ENCODE measurements at places on chromosomes 13 and 19.

DNA sequence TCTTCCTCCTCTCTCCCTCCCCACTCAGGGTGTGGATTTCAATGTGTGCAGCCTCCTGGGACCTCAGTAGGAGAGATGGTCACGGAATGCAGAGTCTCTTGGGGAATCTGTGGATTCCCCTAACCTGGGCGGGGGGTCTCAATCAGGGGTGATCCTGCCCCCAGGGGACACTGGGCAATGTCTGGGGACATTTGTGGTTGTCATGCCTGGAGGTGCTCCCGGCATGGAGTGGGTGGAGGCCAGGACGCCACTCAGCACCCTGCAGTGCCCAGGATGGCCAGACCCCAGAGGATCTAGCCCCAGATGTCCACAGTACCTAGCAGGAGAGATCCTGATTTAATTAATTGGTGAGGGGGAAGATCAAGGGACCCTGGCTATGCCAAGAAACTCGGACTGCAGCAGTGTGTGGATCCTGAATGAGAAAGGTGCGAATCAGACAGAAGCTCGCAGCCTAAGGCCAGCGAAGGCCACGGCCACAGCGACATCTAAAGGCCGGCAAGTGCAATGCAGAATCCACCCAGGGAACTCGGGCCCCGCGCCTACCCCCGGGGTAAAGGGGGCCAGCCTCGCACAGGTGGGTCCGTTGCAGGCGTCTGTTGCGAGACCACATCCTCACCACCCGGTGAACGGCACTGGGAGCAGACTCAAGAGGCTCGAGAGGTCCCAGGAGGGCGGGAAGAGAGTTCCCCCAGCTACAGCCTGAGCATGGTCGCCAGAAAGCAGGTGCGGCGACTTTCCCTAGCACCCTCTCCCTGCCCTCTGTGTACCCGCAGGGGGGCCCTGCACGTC is 88.8 kb downstream of the GNG7 start:
- DNase-seq = peak; percentile 54

GRCh38 chr13:33524086-33524485 is 238.5 kb upstream of the STARD13 start:
- no peak for DNase-seq

DNA sequence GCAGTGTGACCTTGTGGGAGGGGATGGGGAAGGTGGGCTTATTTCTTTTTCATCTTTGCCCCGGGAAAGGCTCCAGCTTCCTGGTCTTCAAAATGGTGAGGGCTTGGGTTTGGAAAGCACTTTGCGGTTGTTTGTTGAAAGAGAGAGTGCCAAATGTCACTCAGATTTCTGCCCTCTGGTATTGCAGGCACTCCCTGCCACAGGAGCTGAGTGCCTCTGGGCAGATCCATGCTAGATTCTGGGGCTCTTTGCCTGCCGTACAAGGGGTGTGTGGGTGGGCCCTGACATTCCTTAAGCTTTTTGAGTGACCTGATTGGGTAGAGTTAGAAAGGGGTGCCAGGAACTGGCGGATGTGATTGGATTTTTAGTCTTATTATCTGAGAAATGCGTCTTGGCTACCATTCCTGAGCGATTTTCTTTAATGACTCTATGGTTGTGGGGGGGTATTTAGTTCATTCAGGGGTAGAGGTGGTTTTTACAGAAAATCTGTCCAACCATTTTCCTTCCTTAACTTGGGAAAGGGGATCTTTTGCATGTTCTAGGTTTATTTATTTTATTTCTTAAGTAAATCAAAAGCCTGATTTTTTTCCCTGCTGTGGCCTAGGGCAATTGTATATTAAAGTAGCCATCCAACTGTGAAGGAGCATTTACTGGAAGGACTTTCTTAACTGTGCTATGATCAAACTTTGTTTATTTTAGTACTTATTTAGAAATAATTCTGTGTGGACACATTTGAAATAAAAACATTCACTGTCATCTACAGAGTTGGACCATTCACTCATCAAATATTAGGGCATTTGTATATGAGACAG is 3.2 kb downstream of the ARHGAP35 start:
- no peak for DNase-seq

- no peak for DNase-seq
These were observed 313.4 kb upstream of the TMTC4 start for GRCh38 chr13:100987948-100988347.

DNA sequence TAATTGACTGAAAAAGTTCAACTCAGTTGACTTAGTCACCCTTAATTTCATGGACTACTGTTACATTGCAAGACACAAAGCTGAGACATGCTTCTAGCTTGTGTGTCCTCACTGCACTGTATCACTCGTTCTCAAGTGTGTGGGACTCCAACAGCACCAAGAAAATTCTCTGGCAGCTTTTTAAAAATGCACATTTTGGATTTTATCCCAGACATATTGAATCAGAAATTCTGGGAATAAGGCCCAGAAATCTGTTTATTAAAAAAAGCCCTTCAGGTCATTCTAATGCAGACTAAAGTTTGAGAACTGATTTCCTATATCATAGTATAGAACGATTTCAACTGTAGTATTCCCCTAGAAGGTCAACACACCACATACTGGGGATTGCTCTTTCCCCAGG is 1485.3 kb downstream of the PCDH9 start:
- DNase-seq = no peak

- no peak for DNase-seq
These were observed 227.6 kb upstream of the UBL3 start for GRCh38 chr13:30078059-30078458.

DNA sequence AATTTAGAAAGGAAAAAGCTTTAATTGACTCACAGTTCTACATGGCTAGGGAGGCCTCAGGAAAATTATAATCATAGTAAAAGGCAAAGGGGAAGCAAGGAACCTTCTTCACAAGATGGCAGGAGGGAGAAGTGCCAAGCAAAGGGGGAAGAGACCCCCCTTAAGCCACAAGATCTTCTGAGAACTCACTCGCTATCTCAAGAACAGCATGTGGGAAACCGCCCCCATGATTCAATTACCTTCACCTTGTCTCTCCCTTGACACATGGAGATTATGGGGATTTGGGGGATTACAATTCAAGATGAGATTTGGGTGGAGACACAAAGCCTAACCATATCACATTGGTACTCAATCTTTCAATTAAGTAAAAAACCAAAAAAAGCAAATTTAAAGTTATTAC is 1778.7 kb upstream of the MIR17HG start:
- no peak for DNase-seq

GRCh38 chr13:95643571-95643935 is 953 bp downstream of the DZIP1 start:
- no peak for DNase-seq

GRCh38 chr13:30510091-30510490 is 44.4 kb upstream of the HMGB1 start:
- no peak for DNase-seq

DNA sequence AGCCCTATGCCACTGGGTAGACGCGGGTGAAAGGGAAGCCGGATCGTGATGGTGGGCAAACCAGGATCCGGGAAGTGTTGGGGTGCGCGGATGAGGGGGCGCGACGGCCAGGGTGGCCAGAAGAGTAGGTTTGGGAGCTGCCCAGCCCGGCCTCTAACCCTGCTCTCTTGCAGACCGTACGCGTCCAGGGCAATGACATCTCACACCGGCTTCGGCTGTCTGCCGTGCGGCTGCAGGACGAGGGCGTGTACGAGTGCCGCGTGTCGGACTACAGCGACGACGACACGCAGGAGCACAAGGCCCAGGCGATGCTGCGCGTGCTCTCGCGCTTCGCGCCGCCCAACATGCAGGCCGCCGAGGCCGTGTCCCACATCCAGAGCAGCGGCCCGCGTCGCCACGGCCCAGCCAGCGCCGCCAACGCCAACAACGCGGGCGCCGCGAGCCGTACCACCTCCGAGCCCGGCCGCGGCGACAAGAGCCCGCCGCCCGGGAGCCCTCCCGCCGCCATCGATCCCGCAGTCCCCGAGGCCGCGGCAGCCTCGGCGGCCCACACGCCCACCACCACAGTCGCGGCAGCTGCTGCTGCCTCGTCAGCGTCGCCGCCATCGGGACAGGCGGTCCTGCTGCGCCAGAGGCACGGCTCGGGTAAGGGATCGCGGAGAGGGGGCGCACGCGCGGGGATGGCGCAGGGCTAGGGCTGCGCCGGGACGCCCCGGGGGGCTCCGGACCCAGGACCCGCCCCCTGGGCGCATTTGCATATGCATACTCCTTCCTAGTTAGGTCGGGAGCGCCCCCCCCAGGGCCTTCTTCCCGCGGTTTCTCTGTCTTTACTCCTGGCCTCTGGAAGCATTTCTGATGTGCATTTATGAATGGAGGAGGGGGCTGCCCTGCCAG is 4.1 kb downstream of the VSTM2B start:
- no peak for DNase-seq

GRCh38 chr13:102862624-102863210 is 16.9 kb downstream of the ERCC5 start:
- no peak for DNase-seq

GRCh38 chr19:8336072-8336569 is 6.9 kb downstream of the KANK3 start:
- DNase-seq = no peak

DNA sequence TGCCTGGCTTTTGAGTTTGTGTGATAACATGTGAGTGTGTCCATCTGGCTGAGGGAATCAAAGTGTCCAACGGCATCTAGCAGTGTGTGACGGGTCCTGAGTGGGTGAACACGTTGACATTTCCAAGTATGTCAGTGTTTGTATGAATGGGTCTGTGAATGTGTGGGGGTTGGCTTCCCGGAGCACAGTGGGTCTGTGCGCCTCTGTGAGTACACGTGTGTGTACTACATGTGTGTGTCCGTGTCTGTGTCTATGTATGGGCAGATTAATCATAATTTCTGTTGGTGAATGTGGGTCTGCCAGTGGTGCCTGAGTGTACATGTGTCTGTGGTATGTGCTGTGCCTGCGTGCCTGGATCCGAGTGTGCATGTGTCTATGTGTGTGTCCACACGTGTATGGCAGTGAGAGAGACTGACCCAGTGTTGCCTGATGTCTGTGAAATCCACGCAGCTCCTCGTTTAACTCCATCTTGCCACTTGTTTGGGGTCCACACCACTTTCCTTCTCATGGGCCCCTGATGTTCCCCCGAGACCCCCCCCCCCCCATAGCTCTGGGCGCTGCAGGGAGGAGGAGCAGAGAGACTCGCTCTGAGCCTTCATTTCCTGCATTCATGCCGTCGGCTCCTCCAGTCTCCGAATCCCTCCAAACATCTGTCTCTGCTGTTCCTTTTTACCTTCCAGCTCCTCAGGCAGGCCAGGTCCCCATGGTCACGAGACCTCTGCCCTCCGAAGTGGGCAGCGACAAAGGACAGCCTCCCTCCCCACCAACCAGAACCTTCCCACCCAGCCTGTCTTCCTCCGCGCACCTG is 5.3 kb downstream of the CCDC8 start:
- DNase-seq = no peak

DNA sequence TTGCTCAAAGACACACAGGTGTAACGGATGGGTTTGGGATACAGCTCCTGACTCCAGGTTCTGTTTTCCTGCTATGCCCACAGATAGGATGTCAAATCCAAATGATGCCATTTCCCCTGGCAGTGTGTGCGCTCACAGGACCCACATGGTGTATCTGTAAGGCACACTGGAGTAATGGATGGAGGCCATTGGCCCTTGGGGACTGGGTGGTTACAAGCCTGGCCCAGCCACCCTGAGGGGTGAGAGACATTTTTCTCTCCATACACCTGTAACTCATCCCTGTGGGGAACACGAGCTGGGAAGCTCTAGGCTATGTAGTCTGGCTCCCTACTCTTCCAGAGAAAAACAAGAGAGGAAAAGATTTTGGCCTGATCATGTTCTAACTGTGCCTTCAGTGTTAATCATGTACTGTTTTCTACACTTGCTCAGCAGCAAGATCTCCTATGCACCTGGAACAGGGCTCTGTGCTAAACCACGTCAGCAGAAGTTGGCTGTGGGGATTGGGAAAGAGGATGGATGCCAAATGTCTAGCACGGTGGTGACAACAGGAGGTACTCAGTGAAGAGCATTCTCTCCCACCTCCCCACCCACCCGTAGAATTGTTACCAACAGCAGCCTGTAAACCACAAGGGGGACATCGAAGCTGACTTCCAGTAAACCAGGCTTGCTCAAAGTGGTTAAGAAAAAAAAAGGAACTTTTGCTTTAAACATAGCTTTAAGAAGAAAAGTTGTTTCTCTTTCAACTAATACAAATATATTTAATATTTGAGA is 237.0 kb downstream of the LACC1 start:
- no peak for DNase-seq

DNA sequence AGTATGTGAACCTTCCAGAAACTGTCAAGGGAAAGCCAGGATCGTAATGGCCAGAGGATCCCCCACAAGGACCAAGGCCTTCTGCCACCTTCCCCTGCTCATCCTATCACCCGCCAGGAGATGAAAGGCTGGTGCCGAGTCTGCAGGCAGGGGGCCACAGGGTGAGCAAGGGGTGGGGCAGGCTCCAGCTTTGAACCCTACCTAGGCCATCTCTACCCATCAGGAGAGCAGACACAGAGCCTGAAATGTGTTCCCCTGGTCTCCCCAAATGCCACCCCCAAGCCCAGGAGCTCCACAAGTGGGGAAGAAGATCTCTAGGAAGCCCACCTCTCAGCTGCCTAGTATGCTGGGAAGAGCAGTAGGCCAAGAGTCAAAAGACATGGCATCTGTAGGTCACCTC is 95.1 kb downstream of the KCTD15 start:
- no peak for DNase-seq

- no peak for DNase-seq
These were observed 2.9 kb downstream of the PLEKHG2 start for GRCh38 chr19:39415111-39416046.

- DNase-seq = no peak
These were observed 69.2 kb upstream of the KCTD15 start for GRCh38 chr19:33727331-33727998.

DNA sequence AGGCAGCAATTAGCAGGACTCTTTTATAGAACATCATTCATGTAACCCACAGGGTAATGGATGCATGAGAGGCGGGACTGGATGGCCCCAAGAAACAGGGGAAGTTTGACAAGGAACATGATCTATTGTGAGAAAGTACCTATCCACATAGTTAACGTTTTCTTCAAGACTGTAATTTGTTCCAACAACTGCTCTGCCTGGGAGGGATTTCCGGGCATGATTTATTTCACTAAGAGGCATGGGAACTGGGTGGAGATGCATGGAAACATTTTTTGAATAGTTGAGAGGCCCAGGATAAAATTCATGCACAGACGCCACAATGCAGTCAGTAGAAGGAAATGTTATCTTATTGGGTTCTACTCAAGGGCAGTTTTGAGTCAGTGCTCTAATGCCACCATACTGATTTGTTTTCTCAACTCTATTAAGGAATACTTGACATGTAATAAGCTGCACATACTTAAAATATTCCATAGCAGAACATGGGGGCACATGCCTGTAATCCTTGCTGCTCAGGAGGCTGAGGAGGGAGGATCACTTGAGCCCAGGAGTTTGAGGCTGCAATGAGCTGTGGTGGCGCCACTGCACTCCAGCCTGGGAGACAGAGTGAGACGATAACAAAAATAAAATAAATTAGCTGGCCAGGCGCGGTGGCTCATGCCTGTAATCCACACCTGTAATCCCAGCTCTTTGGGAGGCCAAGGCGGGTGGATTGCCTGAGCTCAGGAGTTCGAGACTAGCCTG is 9.9 kb upstream of the ATG4D start:
- no peak for DNase-seq

GRCh38 chr13:94210816-94211215 is 268.7 kb downstream of the DCT start:
- DNase-seq = no peak

- DNase-seq = peak; percentile 11
These were observed 15.8 kb downstream of the CFAP97D2 start for GRCh38 chr13:114194853-114195252.

Measured in CD4-positive, alpha-beta T cell treated with Interleukin-6 at 100 ng/mL for 8 hours (primary cell).